Fibroblast of the aortic adventitia (primary cell): ENCODE measurements at places on chromosomes 6 and 20. TPM values are rescaled to one million over a fixed set of nuclear protein-coding genes. Genes with fewer than 3 reads are reported as not detected.

TSHZ2 gene
- 6.9 and 48.9 TPM in 2 replicates for total RNA-seq

FRMD1 gene
- not detected in 2 replicates for total RNA-seq

NKX2-2 gene
- total RNA-seq = not detected in 2 replicates

TNF gene
- total RNA-seq = not detected in 2 replicates

OR2J3 gene
- total RNA-seq = not detected in 2 replicates

SMLR1 gene
- not detected in 2 replicates for total RNA-seq

GHRH gene
- not detected in 2 replicates for total RNA-seq

ATP9A gene
- total RNA-seq = 23.7 and 69.1 TPM in 2 replicates
